ENCODE measurements at places on chromosomes 11 and 22. TPM values are rescaled to one million over a fixed set of nuclear protein-coding genes. Genes with fewer than 3 reads are reported as not detected.

Gene ANKK1
- 2.5 TPM for polyA plus RNA-seq

Gene OR8G5
- 5.7 TPM for polyA plus RNA-seq

Gene PKNOX2
- polyA plus RNA-seq = 10.4 TPM

Gene TESMIN
- 127 TPM for polyA plus RNA-seq

Gene MN1
- 5.6 TPM for polyA plus RNA-seq

Gene KCNQ1
- polyA plus RNA-seq = 6.0 TPM

Gene OR51B4
- polyA plus RNA-seq = not detected

Gene NXPE2
- polyA plus RNA-seq = not detected

Gene THOC5
- 58.7 TPM for polyA plus RNA-seq

Gene UVRAG
- polyA plus RNA-seq = 10.8 TPM

Gene LDLRAD3
- polyA plus RNA-seq = 7.1 TPM

Gene TRIM49
- 0.53 TPM for polyA plus RNA-seq

Gene MIOX
- polyA plus RNA-seq = not detected

Gene LMO1
- polyA plus RNA-seq = 1.3 TPM

Gene SMC1B
- 10.1 TPM for polyA plus RNA-seq

Gene NPAS4
- 0.09 TPM for polyA plus RNA-seq

Gene APBB1
- polyA plus RNA-seq = 43.7 TPM

Gene SCN4B
- polyA plus RNA-seq = 4.9 TPM

All from testis (tissue), 5 donors.